Neuronal stem cell (in vitro differentiated cells): ENCODE measurements at places on chromosomes 3 and 15.

GRCh38 chr3:99731499-99731898, 86.2 kb upstream of the CMSS1 start:
- no peak for DNase-seq

- DNase-seq, result no peak
Observed at GRCh38 chr3:39149498-39150147, 3.8 kb downstream of the CSRNP1 start.

DNA sequence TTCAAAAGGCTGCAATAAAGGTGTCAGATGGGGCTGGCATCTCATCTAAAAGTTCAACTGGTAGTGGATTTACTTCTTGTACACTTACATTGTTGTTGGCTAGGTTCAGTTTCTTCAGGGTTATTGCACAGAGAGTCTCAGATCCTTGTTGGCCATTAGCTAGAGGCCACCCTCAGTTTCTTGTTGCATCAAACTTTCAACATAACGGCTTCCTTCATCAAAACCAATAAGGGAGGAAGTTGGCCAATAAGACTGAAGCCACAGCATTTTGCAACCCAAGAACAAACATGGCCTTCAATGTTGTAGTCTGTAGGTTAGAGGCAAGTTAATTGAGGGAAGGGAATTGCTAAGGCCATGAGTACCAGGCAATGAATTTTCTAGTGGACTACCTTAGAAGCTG, 218.0 kb downstream of the ZBBX start:
- DNase-seq, result no peak

- no peak for DNase-seq
Observed at GRCh38 chr3:3776607-3777006, 22.6 kb upstream of the LRRN1 start.

DNA sequence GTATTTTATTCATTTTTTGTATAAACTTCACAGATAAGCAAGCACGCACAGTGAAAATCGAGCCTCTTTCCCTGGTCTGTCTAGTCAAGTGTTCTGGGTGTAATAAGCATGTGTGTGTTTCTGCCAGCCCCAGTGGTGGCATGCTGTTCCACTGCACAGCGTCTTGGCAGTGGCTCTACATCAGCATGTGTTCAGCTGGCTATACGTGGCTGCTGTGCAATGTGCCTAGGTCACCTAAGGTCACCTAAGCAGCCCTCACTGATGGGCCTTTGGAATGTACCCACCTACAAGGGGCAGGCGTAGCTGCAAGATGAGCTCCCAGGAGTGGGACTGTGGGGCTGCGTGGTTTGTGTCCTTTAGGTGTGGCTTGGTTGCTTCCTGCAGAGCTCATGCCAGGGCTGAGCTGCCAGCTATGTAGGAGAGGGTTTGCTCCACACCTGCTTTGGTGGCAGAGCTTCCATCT, 4.9 kb downstream of the LIMD1 start:
- DNase-seq, result no peak

- no peak for DNase-seq
Observed at GRCh38 chr3:160804762-160805161, 48.7 kb downstream of the PPM1L start.

- no peak for DNase-seq
Observed at GRCh38 chr15:54582863-54583643, 604.8 kb downstream of the UNC13C start.

DNA sequence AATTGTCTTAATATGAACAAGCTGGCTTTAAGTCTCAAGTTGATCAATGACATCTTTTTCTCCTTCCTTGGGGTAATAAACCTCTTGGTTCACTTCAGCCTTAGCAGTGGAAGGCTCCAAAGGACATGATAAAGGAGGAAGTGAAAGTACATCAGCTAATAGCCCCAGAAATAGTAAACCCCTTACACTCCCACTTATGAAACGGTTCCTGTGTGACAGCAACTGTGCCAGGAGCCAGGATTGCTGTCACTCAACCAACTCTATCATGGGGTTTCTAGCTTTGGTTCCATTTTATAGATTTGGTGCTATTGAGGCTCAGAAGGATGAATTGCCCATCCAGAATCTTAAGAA, 216.7 kb downstream of the ABHD5 start:
- no peak for DNase-seq
